ENCODE measurements at places on chromosomes 2 and 18. TPM values are rescaled to one million over a fixed set of nuclear protein-coding genes. Genes with fewer than 3 reads are reported as not detected.

COL6A3 gene
- 0.09 TPM for total RNA-seq

CKAP2L gene
- total RNA-seq, result 11.8 TPM

CGREF1 gene
- total RNA-seq, result 7.9 TPM

UGT1A8 gene
- total RNA-seq, result not detected

IL18RAP gene
- total RNA-seq, result not detected

ACOXL gene
- total RNA-seq, result not detected

IL1B gene
- total RNA-seq, result 0.42 TPM

PDCD1 gene
- not detected for total RNA-seq

SLC38A11 gene
- not detected for total RNA-seq

MYOM1 gene
- 0.11 TPM for total RNA-seq

ARL4C gene
- 111 TPM for total RNA-seq

REG3A gene
- not detected for total RNA-seq

IL1F10 gene
- not detected for total RNA-seq

GNAL gene
- 7.8 TPM for total RNA-seq

STARD6 gene
- not detected for total RNA-seq

ASB18 gene
- total RNA-seq, result not detected

RIT2 gene
- not detected for total RNA-seq

SLC11A1 gene
- total RNA-seq, result 0.28 TPM

KIF1A gene
- total RNA-seq, result 0.62 TPM

LRATD1 gene
- total RNA-seq, result not detected

CD302 gene
- 2.8 TPM for total RNA-seq

KCNK3 gene
- total RNA-seq, result 1.4 TPM

DPP4 gene
- 0.44 TPM for total RNA-seq

SMAD2 gene
- total RNA-seq, result 74.5 TPM

BOK gene
- total RNA-seq, result 30.6 TPM

AQP12B gene
- total RNA-seq, result not detected

TMEM169 gene
- 0.85 TPM for total RNA-seq

RAX gene
- not detected for total RNA-seq

ABCB11 gene
- 0.02 TPM for total RNA-seq

SLC23A3 gene
- total RNA-seq, result 0.62 TPM

HRH4 gene
- not detected for total RNA-seq

RNF144A gene
- 6.2 TPM for total RNA-seq

ALPI gene
- total RNA-seq, result not detected

CD8B2 gene
- not detected for total RNA-seq

IL37 gene
- total RNA-seq, result not detected

GPR45 gene
- not detected for total RNA-seq

ERBB4 gene
- total RNA-seq, result not detected

CFC1 gene
- not detected for total RNA-seq

Data from A549 treated with DMSO at 1 μM for 4 hours (cell line).